ENCODE measurements at places on chromosomes 1 and 21. TPM values are rescaled to one million over a fixed set of nuclear protein-coding genes. Genes with fewer than 3 reads are reported as not detected.

Gene RHCE
- total RNA-seq = not detected

DNA sequence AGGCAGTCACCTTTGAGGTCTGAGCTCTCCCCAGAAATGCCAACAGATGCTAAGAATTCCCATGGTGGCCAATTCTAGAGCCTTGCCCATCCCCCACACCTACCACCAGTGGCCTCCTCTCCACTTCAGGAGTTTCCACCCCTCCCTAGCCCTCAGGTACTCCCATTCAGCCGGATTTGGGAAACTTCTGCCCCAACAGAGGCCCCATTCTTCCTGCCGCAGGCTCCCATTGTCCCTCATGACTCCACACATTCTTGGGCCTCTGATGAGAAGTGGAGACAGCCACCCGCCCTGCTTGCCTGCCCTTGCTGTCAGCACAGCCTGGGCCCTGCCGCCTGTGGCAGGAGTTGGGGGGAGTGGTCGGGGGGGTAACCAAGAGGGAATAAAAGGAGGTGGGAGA lies 4.6 kb downstream of the BLACAT1 start:
- no peak for DNase-seq

Gene CFHR4
- not detected for total RNA-seq

GRCh38 chr1:188065917-188066316 lies 1237.2 kb downstream of the PLA2G4A start:
- no peak for DNase-seq

DNA sequence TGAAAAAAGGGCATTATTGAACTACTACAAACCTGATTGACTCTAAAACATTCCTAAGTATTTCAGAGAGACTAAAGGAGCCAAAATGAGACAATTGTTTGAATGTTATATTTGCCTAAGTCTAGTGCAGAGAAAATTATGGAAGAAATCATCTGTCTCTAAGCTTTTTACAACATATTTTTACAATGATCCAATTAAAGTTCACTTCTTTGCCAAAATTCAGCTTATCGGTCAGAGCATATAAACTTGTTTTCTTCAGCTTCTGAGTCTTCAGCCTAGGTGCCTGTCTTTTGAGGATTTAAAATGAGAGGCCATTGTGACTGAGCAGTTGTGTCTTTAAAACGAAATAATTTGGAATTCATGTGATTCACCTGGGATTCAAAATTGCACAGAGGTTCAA lies 181.2 kb upstream of the SGIP1 start:
- no peak for DNase-seq

Gene LCE1E
- total RNA-seq = not detected

Gene CHRM3
- 3.4 TPM for total RNA-seq

- no peak for DNase-seq
These were observed 45.4 kb downstream of the ADARB1 start for GRCh38 chr21:45119812-45120211.

DNA sequence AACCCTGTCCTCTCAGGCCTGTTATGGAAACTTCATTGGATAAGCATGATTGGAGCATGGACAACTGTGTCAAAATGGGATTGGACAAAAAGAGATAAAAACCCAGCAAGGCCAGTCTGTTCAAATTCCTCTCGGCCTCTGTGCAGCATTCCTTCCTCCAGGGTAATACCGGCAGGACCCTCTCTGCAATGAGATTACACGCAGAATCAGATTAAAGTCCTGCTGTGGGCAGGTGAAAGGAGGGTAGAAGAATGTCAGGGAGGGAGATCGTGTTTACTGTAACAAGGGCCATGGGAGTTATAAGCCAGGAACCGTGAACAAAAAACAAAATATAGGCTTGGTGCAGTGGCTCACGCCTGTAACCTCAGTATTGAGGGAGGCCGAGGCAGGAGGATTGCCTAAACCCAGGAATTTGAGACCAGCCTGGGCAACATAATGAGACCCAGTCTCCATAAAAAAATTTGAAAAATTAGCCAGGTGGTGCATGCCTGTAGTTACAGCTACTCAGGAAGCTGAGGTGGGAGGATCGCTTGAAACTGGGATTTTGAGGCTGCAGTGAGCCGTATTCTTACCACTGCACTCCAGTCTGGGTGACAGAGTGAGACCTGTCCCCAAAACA lies 5.6 kb upstream of the EFHD2 start:
- no peak for DNase-seq

Gene KLHDC8A
- total RNA-seq = not detected

- no peak for DNase-seq
These were observed 3.3 kb downstream of the CCSAP start for GRCh38 chr1:229339520-229339919.

DNA sequence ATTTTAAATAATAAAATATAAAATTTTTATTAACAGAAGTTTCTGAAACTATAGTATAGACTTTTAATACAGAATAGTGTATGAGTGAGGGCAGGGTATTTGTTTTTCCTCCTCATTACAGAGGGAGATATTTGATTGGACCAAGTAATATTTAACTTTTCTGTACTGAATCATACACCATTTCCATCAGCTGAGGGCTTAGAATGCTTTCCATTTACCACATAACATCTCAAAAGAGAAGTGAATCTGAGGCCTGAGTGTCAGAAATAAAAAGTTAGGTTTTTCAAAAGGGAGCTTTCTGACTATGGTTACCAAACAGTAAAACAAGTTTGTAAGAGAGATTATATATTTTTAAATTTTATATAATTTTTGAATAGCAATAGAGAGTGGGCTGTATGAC lies 29.5 kb downstream of the TLCD4 start:
- DNase-seq = no peak

DNA sequence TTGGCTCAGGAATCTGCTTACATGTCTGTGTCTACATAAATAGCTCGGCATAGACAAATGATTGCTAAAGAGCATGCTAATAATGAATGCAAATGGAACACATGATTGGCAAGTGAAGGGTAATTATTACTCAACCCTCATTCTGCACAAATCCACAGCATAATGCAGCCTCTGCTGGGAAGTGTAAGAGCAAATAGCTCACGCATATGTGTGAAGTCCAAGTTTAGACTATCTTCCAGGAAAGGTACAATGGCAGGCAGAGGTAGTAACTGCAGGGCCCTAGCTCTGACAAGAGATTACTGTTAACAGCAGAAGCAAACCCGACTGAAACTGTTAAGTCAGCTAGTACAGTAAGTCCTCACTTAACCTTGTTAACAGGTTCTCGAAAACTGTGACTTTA lies 7.0 kb upstream of the IL6R start:
- no peak for DNase-seq

GRCh38 chr1:155976913-155977689 lies 1.2 kb downstream of the ARHGEF2 start:
- no peak for DNase-seq

DNA sequence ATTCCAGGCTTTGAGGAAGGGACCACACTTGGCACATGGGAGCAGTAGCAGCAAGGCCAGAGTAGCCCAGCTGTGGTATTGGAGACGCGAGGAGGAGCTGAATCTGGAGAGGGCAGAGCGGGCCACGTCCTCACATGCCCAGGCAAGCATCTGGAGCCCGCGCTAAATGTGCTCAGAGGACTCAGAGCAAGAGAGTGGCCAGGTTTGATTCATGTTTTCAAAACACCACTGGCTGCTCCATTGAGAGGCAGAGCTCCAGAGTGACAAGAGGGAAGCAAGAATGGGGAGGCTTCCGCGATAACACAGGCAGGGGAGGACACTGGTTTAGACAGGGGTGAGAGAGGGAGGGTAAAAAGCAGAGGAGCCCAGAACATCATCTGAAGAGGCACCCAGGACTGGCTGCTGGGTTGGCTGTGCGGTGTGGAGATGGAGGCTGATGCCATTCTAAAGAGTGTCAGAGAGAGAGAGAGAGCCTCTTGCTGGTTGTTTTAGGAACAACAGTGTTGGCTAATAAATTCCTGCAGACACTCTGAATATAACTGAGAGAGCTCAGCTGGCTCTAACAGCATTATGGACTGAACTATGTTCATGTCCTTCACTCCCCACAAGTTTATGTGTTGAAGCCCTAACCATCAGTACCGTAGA lies 32.3 kb downstream of the RCAN1 start:
- DNase-seq = peak; percentile 42

GRCh38 chr1:176560681-176561080 lies 97.7 kb downstream of the PAPPA2 start:
- no peak for DNase-seq

GRCh38 chr1:44262414-44262813 lies 49.1 kb downstream of the DMAP1 start:
- no peak for DNase-seq

Gene TLR5
- not detected for total RNA-seq

Measured in H4 (cell line).